ENCODE measurements at places on chromosomes 11 and 22.

DNA sequence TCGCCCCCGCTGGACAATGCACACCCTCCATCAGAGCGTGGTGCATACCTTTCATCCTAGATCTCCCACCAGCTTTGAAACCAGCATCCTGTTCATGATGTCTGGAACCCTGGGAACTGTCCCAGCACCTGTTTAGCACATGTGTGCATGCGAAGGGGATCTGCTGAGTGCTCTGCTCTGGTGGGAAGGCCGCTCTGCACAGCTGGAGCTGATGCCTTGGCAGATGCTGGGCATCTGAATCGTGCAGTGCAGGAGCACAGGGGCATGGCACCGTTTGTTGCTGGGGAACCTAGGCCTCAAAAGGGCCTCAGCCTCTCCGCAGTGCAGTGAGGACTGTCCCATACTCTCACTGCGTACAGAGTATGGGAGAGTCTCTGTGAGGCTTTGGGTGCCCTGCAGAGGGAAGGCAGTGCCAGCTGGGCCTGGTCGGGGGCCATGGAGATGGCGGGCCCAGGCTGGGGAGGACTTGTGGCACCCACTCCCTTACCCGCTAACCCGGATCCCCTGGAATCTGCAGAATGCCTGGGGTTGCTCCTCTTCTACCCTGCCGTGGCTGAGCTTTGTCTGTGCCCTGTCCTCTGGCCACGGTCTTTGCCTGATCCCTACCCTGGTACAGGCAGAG is 72.9 kb upstream of the ATXN10 start:
- no peak for DNase-seq

- no peak for DNase-seq
These were observed 46.5 kb upstream of the CD5 start for GRCh38 chr11:61055776-61056175.

- DNase-seq, result no peak
These were observed 187.6 kb upstream of the CCDC90B start for GRCh38 chr11:83473743-83474142.

DNA sequence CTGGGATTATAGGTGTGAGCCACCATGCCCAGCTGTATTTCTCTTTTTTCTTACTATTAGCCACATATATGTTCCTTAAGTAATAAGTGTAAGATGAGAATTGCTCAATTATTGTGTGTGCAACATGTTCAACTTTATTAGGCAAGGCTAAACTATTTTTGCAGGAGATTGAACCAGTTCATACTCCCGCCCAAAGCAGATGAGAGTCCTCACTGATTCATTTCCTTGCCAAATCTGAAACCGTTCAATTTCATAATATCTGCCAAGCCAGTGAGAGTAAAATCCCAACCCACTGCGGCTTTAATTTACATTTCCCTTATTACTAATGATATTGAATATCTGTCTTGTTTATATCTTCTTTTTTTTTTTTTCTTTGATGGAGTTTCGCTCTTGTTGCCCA is 48.4 kb downstream of the KCNJ4 start:
- DNase-seq, result no peak

DNA sequence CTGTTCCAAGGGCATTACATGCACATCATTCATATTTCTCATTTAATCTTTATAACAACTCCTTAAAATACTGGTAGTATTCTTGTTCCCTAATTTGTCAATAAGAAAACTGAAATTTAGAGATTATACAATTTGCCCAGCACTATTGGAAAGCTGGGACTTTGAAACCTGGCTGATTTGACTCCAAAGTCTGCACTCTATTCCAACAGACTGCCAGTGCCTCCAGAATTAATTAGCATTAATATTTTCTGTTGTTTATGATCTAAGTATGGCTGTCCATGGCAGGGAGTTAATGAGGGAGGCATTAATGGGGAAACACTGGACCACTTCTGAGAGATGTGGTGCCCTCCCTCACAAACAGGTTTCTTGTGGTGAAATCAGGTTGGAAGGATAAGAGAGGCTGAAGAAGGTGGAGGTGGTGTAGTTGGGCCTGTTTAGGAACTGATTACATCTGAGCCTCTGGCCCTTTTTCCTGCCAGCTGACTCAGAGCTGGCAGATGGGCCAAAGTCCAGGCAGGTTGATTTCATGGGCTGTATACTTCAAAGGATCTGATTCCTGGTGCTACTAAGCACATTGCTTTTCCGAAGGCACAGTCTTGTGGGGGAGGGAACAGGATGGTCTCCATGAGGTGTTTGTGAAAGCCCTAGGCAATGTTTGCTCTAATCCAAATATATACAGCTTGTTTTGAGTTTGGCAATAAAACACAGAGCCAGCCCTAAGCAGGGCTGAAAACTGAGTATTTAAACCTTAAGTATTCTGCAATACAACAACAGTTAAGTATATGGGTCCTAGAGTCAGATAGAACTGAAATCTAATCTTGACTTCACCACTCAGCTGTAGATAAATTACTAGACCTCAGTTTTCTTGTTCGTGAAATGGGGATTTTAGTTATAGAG is 21.0 kb upstream of the RAB30 start:
- DNase-seq, result no peak

- DNase-seq, result no peak
These were observed 45.5 kb downstream of the KCNJ1 start for GRCh38 chr11:128821556-128821955.

DNA sequence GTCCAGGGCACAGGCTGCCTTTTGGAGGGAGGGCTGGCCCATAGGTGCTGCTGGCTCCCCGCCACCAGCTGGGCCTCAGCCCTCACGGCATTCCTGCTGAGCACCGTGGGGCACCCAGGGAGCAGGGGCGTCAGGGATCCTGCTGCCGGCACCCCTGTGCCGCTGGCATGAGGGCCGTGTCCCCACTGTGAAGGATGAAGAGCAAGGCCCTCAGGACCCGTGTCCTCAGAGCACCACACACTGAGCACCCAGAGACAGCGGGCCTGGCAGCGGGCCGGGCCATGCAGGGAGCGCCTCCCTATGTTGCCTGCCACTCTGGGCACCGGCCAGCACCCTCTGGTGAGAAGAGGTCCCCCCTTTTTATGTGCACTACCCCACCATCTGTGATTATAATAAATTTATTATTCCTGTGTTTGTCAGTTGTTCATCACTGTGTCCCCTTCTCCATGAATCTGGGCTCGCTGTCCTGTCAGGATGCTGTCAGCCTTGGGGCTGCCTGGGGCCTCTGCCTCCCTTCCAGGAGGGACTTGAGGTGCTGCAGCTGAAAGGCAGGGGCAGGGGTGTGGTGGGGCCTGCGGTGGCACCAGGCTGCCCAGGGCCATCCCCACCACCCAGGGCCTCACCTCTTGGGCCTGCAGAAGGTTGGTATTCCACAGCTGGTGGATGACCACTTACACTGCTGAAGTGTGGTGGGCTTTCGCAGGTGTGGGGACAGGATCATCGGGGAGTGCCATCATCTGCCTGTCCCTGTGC is 80.0 kb downstream of the MED15 start:
- DNase-seq, result no peak

All from thoracic aorta (tissue), 2 donors.